Fibroblast of skin of left quadriceps (primary cell): ENCODE measurements at places on chromosomes 16 and 17.

DNA sequence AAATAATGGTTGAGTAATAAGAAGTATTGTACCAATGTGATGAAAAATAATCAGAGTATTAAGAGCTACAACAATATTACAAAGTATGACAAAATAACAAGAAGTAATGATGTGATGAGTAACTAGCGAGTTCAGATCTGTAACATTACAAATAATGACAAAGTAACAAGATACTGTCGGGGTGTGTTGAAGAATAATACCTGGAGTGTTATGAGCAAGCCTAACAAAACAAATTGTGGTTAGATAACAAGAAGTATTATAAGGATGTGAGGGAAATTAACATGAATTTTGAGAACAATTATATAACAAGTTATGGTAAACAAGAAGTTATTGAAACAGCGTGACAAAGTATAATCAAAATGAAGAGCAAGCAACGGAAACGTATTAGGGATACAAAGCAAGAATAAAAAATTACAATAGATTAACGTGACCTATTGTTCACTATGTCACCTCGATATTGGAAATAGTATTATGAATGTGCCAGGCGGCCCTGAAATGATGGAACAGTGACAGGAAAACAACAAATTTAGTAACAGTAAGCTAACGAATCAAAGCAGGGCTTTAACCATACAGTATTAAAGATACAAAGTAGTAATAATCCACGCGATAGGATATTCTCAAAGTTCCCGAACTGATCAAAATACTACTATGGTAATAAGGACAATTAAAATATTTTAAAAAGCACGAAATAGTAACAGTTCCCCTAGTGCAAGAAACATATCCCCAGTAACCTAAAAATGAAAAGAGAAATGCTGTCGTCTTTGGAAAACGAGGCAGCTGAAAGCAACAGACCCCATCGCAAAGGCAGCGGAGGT, 1.6 kb downstream of the TBX4 start:
- DNase-seq: no peak

DNA sequence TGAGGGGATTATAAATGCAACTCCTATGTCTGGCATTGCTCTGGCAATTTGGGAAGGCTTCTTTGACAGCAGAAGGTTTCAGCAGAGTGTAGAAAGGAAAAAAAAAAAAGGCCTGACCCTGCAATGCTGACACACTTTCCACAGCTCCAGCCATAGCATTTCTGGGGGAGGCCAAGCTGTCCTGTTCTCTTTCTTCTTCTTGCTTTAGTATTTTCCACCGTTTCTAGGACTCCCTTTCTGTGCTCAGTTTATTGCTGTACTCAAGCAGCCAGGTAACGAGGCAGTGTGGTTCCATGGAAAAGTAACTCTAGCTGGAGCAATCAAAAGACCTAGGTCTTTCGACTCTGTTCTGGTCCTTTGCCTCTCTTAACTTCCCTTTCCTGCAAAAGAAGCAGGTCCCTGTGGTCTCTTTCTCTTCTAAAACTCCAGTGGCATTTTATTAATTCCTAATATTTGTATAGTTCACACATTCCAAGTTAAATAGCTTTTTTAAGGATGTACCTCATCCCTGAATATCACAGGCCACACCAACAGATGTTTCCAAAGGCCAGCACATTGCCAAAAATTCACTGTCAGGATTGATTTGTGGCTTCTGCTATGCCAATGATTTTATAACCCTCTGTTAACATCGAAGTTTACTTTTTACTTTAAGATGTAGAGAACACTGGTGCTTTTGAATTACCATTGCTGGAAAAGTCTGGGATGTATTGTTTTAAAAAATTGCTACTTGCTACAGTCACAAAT, 90.3 kb upstream of the BCAR1 start:
- DNase-seq: no peak

DNA sequence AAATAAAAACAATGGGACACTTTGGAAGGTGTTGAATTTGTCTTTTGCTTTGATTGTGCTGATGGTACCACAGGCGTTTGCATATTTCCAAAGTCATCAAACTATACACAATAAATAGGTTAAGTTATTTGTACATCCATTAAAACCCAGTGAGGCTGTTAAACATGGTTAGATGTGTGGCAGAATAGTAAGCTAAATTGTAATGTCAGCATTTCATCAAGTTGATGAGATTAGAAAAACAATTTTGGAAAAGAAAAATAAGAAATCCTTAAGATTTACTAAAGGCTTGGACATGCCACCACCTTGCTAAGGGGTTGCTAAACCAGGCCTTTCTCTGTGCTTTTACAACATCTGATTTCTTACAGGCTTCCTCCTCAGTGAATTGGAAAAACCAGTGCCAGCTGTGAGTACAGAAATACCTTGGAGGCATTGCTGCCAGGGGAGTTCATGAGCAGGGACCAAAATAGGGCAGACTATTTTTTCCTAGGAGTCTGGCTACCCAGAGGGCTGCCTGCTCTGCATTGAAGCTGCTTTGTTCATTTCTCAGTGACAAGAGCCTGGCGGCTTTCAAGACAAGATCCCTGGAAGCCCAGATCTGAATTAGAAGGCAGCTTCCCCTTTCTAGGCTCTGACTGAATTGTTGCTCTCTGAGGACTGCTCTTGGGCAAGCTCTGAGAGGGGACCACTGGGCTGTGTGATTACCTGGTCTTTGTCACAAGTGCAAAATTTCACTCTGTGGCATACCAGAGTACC, 43.4 kb upstream of the CA10 start:
- no peak for DNase-seq

- DNase-seq: no peak
These were observed 559 bp upstream of the NXPH3 start for GRCh38 chr17:49574945-49575678.

DNA sequence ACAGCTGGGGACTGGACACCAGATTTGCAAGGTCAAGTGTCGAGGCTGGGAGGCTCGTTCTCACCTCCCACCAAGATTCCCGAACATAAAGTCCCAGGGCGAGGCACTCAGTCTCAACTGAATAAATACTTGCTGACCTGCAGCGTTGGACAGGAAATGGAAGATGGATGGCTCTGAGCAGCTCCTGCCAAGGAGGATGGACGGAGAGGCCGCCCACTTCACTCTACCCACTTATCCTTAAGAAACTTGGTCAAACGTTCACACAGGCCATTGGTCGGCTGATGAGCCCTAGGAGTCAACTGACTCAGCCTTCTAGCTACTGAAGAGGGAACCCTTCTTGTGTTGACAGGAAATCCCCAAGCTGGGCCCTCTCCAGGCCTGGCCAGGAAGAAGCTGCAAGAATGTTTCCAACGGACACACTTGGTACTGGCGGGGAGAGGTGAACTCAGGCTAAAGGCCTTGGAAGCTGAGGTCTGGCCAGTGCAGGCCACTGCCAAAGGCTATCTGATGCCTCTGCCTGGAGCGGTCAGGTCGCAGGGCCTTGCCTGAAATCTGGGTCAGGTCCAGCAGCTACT, 50.0 kb downstream of the VAC14 start:
- DNase-seq: no peak

DNA sequence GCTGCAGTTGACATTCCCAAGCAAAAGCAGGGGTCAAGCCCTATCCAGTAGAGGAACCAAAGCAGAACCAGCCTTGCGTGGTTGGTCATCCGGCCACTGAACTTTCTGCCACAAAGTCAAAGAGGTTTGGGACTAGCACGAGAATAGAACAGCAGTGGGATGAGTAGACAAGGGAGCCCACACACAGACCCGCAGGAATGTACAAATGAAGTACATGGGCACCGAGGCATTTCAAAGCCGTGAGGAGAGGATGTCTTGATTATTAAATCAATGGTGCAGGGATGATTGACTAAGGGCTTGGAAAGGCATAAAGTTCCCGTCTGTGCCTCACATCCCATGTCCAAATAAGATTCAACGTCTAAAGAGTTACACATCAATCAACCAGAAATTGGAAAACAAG, 81.8 kb upstream of the TBC1D3K start:
- DNase-seq: no peak

GRCh38 chr17:20230924-20231323, 221.8 kb downstream of the SPECC1 start:
- DNase-seq: no peak

GRCh38 chr16:86060381-86061317, 161.7 kb downstream of the IRF8 start:
- DNase-seq: no peak

- no peak for DNase-seq
These were observed 24.1 kb upstream of the IL21R start for GRCh38 chr16:27377666-27378485.

DNA sequence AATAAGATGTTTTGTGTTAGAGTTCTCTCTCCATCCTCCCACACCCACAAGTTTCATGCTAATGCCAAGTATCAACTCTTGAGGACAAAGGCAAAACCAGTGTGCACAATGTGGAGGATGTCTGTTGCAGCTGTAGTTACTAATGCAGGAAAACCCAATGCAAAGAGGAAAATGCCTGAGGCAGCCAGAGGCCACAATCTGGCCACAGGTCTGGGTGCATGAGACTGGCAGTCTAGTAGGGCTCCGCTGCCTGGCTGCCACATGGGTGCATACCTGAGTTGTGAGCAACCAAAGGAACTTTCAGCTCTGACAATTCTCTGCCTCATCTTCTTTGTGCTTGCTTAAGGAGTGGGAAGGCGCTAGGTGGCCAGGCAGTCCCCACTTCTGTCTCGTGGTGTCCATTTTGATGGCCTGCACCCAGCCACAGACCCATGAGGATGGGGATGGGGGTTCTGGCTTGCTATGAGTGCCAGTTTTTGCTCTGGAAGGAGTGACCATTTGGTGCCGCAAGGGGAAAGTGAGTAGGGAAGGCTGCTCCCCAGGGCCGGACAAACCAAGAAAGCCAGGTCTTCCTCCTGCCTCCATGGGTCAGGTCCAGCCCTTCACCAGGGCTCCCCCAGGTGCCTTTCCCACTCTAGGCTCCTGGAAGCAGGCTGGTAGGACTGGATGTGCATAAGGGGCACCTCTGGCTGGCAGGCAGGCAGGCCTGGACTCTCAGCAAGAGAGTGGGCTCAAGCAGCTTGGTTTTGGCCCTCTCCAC, 4.2 kb upstream of the GFOD2 start:
- DNase-seq: no peak

DNA sequence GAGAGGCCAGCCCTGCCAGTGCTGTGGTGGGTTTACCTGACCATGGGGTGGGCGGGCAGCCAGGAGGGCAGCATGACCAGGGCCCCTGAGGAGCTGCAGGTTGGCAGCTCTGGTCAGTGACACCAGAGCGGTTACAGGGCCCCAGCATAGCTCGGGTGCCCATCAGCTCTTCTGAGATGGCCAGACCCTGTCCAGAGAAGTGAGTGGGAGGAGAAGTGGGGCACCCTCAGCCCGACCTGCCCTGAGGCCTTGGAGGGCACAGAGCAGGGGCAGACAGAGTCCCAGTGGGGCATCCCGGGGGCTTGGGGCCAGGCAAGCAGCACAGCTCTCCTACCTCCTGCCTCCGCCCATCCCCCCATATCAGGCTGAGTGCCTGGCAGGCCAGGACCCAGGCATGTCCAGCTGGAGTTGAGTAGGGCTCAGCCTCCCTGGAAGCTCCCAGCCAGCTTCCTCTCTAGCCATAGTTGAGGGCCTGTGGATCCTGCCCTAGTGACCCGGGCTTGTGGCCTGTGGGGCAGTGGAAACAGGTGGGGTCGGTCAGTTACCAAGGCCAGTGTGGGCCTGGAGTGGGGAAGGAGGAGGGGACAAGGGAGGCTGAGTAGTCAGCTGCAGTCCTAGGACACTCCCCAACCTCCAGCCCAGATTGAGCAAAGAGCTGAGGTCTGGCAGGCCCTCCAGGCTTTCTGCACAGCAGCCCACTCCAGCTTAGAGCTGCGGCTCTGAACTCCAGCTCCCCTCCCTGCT, 83.5 kb downstream of the AMFR start:
- no peak for DNase-seq

DNA sequence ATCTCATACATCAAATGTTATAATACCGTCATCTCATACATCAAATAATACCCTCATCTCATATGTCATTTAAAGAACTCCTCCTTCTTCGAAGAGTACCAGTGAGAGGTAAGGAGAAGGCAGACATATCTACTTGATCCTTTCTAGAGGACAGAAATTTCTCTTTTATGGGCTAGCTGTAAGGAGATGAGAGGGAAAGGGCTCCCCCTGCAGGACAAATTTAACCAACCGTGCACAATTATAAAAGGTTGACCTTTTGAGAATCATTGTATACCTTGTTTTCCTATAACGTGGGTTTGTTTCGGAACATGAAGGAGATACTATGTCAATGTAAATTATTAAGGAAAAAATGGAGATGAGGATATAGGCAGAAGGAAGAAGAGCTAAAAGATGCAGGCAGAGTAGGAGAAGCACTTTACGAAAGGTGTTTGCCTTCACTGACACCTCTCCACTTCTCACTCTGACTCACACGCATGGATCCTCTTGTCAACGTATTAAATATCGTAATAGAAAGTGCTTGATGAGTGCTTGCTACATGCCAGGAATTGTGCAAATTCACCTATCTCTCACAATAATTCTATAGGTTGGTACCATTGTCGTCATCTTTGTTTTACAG, 465.9 kb upstream of the ERCC4 start:
- peak; percentile 11 for DNase-seq

- peak; percentile 41 for DNase-seq
These were observed 10.4 kb downstream of the USB1 start for GRCh38 chr16:58011652-58012051.

DNA sequence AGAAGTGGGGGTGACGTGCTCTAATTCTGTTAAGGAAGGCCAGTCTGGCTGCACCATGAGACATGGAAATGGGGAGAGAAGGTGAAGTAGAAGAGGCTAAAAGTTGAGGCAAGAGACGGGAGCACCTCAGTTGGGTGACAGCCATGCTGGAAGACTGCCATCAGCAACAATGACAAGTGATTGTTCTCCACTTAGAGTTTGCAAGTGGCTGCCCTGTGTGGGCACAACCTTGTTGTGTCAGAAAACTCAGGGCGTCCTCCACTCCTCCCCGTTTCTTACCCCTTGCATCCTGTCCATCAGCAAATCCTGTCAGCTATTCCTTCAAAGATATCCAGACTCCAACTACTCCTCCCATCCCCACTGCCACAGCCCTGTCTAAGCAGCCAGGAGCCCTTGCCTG, 17.6 kb downstream of the CES1 start:
- DNase-seq: no peak

DNA sequence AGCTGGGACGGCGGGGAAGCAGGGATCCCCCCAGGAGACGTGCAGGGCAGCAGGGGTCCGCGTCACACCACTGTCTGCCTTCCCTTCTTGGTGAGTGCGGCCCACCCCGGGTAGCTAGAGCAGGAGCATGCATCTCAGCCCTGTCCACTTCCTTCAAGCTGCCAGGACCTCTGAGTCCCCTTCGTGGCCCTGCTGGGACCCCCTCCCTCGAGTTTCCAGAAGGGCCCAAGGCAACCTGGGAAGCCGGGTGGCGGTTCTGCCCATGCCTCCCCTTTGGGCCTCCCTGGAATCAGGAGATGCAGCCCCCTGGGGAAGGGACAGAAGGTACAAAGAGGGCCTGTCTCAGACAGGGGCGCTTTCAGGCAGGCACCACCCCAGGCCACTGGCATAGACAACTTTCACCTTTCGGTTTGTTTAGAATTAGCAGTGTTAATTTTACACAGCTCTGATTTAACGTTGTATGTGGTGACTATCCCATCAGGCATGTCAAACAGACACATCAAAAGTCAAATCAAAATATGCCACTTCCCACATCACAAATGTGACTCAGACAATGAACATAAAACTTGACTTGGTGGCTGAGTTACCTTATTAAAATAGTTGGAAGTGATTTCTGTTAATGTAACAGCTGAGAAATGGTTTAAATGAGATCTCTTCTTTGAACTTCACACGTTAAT, 94.5 kb upstream of the METRNL start:
- no peak for DNase-seq
